OCI-LY7 (cell line): ENCODE measurements at places on chromosomes 3 and 15.

DNA sequence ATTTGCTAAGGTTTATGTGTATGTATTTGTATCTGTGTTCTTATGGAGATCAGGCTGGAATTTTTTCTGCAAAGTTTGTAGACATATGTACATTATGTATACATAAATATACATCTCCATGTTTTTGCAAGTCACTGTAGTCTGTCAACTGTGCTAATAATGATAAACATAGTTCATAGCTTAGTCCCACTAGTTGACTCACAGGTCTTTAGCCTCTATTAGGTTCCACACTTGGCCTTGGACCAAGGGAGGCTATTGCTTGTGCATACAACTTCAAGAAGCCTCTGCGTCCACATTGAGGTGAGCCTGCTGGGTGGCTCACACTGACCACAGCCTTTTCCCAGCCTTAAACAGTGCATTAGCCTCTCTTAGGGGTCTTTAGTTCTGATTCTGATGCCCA lies 243.8 kb upstream of the PEX5L start:
- DNase-seq: no peak

- no peak for DNase-seq
These were observed 17.1 kb downstream of the HGD start for GRCh38 chr3:120664926-120665325.

DNA sequence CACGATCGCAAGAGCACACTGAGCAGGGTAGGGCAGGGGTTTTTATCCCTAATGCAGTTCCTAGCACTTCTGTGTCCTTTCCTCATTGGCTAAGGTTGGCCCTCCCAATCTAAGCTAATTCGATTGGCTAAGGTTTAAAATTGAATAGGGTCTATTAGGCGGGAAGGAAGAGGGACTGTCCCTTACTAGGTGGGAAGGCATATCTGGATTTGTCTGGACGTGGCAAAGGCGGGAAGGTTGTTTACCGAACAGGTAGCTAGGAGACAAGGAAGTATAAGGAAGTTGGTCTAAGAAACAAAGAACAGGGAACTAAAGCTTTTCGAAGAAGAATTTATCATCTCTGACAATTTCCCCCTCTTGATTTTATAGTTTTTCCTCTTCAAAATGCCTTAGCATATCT lies 24.8 kb upstream of the ATG7 start:
- DNase-seq: no peak

DNA sequence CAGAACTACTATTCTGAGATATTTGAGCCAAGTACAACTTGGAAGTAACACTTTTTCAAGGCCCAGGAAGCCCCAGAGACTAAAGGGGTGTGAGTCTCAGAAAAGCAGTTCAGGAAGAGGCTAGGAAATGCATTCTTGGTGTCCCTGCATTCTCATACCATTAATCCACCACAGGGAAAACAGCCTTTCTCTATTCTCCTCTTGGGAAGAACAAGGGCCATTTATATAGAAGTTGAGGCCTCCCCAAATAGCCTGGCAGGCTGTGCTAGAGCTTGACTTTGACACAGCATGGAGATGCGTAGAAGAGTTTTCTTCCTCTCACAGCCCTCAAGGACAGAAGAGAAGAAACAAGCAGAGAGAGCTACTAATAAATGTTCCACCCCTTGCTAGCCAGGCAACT lies 5.5 kb upstream of the NR2C2 start:
- no peak for DNase-seq

DNA sequence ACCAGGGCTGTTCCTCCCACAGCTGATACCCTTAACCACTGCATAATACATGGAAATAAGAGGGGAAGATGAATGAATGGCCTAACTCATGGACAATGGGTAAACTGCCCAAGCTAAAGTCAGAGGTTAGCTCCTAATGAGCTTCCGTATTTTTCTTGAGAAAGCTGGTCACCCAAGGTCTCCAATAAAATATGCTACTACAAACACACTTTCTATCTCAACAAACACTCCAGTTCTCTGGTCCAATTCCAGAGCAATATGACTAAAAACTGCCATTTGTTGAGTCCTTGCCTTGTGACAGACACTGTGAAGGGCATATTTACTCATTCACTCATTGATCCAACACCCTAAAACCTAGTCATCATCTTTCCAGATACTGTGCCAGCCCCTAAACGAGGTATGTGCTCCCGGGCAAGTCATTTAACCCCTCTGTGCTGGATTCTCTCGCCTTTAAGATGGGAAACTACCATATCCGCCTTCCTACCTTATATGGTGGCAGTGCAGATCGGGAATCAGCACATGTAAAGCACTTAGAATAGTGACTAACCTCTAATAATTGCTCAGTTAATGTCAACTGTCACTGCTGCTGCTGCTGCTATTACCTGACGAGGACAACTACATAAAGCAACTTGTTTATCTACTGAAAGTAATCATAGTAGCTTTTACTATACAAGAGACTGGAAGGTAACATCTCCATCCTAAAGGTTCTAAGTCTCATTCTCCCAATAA lies 89.1 kb downstream of the XXYLT1 start:
- no peak for DNase-seq

DNA sequence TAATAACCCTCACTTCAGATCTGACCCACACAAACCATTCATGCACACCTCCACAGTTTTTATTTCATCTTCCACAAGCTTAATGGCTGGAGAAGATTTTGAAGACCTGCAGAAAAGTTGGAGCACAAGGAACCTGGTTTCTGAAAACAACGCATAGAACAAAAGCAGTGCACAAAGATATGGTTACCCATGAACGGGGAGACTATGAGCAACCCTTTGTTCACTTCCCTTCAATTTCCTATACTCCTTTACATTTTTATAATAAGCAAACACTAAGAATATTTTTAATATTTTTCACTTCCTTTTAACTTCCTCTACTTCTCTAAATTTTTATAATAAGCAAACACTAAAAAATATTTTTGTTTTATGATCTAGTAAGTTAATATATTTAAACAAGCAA lies 103.5 kb upstream of the UBE2E2 start:
- no peak for DNase-seq

DNA sequence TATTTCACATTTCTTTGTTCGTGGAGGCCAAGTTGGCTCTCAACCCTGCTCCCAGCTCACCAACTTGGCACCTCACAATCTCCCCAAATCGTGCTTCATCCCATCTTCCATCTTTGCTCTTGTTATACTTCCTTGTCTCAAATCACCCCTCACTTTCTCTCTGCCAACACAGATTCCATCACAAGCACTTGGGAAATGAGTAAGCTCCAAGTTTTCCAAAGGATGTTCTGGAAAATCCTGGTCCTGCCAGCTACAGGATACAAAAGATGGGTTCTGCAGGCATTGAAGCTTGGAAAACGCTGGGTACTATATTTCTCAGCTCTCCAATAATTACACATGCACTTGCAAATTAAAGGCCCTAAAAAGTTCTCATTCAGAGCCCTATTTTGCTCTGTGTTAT lies 4.1 kb upstream of the TM4SF4 start:
- no peak for DNase-seq

GRCh38 chr15:81092559-81092902 lies 41.5 kb upstream of the CFAP161 start:
- DNase-seq: no peak

GRCh38 chr15:66928101-66928500 lies 137.3 kb upstream of the SMAD3 start:
- no peak for DNase-seq

DNA sequence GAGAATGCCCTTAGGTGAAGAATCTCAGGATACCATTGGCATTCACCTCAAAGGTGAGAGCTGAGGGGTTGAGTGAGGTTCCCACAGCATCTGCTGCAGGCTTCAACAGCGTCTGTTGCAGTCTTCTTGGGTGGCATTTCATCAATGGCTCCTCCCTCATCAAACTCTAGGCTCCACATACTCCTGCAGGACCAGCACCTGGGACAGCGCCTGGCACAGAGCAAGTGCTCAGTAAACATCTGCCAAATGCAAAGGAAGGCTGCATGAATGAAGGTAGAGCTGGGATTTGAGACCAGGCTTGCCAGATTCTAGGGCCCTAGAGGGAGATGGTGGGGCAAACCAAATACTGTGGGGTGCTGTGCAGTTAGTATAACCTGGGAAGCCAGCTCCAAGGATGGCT lies 9.6 kb downstream of the TRH start:
- DNase-seq: no peak

DNA sequence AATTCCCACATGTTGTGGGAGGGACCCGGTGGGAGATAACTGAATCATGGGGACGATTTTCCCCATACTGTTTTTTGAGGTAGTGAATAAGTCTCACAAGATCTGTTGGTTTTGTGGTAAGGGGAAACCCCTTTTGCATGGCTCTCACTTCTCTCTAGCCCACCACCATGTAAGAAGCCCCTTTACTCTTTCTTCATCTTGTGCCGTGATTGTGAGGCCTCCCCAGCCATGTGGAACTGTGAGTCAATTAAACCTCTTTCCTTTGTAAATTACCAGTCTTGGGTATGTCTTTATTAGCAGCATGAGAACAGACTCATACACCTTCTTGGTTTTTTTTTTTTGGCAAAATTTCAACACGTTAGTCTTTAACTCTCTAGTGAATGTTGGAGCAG lies 18.1 kb downstream of the ARL8B start:
- DNase-seq: no peak

DNA sequence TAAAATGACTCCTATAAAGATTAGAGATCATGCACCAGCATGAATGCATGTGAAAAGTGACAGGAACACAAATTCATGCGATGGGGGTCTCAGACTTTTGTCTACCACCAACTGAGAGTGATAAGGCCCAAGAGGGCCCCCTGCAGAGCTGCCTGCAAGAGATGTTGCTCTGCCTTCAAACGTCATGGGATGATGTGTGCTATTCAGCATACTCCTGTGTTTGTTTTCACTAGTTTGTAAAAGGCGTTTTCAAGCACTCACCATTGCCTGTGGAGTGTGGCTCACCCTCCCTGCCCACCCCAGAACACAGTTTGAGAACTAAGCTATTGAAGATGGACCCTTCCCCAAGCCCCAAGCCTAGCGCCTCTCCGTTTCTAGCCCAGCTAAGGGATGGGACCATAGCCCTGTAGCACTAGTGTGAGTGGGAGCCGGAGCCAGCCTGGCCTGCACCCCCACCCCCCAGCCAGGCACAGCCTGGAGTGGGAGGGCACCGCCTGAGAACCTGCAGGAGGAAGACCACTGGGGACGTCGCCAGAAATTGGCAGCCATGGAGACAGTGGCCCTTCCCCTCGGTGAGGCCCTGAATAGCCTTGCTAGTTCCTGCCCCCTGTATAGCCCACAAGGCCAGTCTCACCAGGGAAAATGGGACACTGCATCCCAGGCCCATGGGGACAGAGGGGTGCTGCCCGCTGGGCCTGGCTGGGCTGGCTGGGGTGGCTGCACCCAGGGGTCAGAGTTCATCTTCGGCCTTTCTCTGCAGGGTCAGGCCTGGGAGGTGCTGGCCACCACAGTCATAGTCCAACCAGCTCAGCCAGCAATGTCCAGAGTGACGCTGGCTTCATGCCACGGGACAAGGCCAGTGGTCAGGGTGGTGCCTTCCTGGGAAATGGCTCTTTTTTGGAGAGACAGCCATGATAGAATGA lies 22.6 kb upstream of the KLF13 start:
- DNase-seq: peak; percentile 58

- peak; percentile 77 for DNase-seq
These were observed 56.9 kb downstream of the LRCH3 start for GRCh38 chr3:197847866-197848401.

DNA sequence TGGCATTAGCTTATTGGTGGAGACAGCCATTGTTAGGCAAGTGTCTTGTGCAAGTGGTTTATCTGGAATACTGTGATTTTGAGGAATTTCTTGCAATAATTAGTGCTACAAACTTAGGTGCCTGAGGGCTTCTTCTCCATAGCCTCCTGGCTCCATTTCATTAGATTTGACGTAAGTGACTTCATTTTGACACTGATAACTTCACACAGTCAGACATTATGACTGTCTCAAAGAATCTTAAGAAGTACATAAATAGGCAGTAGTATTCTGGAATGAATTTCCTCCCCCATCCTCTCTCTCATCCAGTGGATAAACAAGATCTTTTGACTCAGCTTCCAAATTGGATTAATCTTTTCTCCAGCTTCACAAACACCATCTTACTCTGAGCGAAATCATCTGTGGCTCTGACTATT lies 19.0 kb downstream of the ARL14 start:
- DNase-seq: no peak

DNA sequence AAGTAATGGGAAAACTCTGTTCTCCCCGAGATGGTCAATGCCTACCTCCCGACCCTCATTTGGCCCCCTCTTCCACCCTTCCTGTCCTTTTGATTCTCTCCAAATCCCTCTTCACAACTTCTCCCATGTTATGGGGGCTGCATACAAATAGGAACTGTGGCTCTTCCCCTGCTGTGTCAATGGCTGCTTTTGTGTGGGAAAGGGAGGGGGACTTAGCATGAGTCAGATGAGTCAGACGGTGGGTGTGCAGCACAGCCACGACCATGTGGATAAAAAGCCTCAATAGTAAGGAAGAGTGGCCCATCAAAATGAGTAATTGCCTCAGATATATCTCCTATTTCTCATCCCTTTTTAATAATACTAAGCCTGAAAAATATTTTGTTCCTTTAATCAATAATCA lies 31.9 kb downstream of the SPATA16 start:
- no peak for DNase-seq

GRCh38 chr3:150384296-150385212 lies 23.5 kb upstream of the TSC22D2 start:
- peak; percentile 83 for DNase-seq

DNA sequence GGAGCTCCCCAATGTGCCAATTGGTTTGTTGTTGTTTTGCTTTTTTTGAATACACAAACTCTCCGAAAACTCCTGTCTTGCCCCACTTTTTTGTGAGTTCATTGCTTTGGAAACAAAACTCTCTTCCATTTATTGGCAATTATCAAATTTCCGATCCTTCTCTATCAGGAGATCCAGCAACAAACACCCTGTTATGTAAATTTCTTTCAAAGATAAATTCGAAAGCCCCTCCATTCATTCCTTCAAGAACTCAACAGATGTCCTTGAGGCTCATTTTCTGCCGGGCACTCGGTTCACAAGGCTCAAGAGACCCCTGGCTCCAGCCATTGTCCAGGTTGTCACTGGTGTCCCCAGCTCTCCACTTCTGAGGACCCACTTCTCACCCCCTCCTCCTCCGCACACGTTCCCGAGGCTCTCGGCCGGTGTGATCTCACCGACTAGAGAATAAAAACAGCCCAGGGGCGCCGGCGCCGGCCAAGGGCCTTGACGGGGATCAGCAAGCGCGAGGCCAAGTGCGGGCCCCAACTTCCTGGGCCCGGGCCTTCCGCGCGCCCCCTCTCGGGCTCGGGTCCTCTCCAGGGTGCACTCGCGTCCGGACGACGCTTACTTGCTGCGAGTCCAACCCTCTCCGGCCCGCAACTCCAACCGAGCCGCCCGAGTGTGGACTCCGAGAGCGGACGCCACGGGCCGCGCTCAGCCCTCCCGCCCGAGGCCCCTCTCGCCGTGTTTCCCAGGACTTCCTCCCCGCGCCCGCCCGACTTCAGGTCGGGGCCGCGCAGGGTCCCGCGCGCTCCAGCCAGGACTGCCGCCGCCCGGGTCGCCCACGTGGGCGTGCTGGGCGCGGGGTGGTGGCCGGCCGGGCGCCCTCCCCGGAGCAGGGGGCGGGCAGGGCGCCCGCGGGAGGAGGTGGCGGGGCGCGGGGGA lies 533 bp upstream of the SMAD3 start:
- no peak for DNase-seq
